ENCODE measurements at places on chromosomes 11 and 22.

GRCh38 chr22:46068593-46069491 is 81.5 kb upstream of the PPARA start:
- peak; percentile 54 for DNase-seq

- DNase-seq = no peak
These were observed 81.1 kb downstream of the LRRC32 start for GRCh38 chr11:76589477-76589876.

DNA sequence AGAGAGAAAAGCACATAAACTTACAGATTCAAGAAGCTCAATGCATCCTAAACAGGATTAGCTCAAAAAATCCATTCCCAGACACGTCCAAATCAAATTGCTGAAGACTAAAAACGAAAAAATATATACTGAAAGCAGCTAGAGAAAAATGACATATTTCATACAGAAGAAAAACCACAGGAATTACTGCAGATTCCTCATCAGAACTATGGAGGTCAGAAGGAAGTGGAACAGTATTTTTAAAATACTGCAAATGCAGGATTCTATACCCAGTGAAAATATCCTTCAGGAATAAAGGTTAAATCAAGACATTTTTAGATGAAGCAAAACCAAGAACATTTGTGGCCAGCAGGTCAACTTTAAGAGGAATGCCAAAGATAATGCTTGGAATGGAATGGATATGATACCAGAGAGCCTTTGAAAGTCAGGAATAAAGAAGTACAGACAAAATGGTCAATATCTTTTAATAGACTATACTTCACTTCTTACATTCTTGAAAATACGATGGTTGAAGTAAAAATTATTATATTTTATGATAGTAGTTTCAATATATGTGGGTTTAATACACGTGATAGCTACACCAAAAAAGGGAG is 352.9 kb downstream of the CTTN start:
- no peak for DNase-seq

DNA sequence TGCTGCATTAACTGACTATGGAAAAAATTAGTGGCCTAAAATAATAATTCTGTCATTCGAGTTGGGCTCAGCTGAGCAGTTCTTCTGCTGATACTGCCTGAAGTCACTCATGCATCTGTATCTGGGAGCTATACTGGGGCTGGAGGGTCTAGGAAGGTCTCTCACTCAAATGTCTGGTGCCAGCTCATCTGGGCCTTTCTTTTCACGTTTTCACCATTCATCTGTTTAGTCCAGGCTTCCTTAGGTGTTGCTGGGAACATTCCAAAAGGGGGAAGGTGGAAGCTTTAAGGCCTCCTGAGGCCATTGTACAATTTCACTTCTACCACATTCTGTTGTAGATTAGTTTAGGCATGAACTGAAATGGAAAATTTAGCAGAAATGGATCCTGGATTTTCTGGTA is 28.0 kb downstream of the YAP1 start:
- DNase-seq = no peak

Data from A172 (cell line).